ENCODE measurements at places on chromosomes 5 and 9.

DNA sequence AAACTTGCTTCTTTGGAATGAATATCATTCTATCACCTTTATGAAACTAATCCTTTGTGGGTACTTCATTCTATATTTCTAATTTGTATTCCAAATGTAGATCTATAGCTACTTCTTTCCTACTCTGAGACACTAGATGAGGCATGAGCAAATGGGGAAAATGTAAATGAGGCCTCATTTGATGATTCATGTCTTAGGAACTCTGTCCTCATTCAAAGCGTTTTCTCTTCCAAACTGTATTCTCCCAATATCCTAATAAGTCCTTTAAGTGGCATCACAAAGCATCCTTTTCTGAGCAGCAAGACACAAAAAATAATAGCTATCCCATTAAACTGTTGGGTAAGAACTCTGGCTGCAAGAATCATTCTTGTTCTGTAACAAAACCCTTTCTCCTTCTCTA is 56.1 kb downstream of the TTLL11 start:
- DNase-seq = no peak

GRCh38 chr5:150644514-150644913 is 4.1 kb downstream of the SYNPO start:
- no peak for DNase-seq

DNA sequence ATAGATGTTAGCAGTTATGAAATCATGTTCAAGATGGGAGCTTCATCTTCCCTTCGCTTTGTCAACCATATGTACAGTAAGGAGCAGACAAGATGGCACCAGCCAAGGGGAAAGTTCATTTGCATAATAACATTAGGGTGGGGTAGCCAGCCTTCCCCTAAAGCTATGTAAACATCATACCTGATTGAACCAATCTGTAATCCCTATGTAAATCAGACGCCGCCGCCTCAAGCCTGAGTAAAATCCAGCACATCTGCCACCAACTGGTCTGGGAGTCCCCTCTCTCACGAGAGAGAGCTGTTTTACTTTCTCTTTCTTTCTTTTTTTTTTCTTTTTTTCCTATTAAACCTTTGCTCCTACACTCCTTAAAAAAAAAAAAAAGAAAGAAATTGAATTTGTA is 30.8 kb upstream of the REEP2 start:
- DNase-seq = no peak

DNA sequence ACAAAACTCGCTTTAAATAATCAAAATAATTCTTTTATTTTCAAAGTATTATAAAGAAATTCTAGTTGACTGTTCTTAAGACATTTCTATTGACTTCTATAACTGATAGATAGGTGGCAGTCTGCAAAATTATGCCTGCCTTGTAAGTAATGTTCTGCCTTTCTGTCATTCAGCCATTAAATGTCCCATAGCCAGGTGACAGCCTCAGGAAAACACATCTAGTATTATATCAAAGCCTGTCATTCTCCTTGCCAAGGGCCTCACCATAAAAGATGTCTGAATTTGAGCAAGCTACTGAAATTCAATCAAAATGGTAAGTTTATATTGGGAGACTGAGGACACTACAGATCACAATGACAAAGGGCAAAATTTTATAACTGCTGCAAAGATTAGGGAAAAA is 170.4 kb upstream of the COX7C start:
- no peak for DNase-seq

GRCh38 chr9:69771775-69772418 is 12.1 kb upstream of the PTAR1 start:
- DNase-seq = no peak

GRCh38 chr5:103785569-103785968 is 223.0 kb upstream of the NUDT12 start:
- no peak for DNase-seq

GRCh38 chr5:67012171-67012570 is 184.4 kb downstream of the CD180 start:
- no peak for DNase-seq

All from AG04450 (cell line).